NCI-H446 (cell line): ENCODE measurements at places on chromosomes 11 and 22.
A peak's percentile ranks its signal among the peaks of the same experiment; 100 is the strongest.

GRCh38 chr11:61602775-61603569 lies 22.1 kb upstream of the SYT7 start:
- DNase-seq: peak; percentile 88

DNA sequence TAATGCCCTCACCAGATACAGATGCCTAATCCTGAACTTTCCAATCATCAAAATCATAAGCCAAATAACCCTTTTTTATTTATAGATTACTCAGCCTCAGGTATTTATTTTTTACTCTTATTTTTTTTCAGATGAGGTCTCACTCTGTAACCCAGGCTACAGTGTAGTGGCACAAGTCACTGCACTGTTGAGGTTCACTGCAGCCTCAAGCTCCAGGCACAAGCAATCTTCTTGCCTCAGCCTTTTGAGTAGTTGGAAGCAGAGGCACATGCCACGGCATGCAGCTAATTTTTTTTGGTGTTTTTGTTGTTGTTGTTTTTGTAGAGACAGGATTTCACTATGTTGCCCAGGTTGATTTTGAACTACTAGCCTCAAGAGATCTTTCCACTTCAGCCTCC lies 49.5 kb downstream of the TTC28 start:
- no peak for DNase-seq

DNA sequence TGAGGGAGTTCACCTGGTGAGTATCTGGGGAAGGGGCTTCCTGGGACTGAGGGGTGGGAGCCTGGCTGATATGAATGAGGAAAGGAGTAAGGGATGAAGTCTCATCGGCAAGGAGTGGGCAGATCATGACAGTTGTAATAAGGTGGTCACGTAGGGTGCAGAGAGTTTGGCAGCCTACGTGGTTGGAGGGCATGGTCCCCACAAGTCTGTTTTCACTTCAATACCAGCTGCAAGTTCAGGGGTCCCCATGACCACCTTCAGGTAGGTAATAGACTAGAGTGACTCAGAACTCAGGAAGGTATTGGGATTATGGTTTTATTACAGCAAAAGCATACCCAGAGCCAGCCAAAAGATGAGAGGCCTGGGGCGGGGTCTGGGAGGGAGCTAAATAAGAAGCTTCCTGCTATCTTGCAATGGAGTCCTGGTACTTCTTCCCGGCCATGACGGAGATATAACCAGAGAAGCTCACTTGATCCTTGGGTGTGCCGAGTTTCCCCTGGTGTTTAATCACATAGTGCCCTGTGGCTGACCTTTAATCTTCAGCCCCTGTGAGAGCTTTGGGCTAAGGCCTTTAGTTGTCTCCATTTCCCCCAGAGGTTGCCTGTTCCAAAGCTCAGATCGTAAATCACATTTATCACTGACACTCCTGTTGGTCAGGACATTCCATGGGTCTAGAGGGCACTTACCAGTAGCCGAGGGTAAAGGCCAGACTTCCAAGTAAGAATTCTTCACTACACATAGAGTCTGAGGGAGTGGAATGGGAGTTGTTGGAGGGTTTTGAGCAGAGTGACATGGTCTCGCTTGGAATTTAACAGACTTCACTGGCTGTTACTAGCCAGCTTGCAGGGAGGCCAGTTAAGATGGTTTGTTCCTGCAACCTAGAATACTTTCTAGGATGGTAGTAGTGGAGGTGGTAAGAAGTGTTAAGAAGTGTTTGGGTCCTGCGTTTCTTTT lies 9.1 kb downstream of the SLC3A2 start:
- DNase-seq: no peak

- no peak for DNase-seq
Measured at GRCh38 chr22:17920145-17920605, 104.2 kb downstream of the MICAL3 start.

DNA sequence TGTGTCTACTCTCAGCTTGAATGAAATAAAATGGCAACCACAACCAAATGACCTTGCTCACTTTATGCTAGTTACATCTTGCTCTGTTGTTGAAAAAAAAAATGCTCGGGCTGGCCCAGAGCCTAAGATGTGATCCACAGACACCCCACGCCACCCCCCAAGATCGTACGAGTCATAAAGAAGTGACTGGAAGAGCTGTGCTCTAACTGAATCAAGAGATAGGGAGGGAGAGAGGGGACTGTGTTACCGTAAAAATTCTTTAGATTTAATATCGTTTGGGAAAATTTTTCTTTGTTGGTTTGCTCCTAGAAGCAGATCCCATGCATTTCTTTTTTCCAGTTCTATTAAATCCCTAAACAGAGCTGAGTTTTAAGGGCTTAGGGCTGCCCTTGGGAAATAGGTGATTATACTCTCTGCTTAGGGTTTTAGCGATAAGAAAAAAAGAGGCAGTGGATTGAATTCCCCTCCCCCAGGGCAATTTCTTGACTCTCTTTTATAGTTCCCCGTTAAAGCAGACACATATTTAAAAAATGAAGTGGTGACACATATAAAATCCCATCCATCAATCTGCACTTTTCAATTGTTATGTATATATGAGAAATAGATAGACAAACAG lies 14.5 kb downstream of the MAML2 start:
- no peak for DNase-seq

DNA sequence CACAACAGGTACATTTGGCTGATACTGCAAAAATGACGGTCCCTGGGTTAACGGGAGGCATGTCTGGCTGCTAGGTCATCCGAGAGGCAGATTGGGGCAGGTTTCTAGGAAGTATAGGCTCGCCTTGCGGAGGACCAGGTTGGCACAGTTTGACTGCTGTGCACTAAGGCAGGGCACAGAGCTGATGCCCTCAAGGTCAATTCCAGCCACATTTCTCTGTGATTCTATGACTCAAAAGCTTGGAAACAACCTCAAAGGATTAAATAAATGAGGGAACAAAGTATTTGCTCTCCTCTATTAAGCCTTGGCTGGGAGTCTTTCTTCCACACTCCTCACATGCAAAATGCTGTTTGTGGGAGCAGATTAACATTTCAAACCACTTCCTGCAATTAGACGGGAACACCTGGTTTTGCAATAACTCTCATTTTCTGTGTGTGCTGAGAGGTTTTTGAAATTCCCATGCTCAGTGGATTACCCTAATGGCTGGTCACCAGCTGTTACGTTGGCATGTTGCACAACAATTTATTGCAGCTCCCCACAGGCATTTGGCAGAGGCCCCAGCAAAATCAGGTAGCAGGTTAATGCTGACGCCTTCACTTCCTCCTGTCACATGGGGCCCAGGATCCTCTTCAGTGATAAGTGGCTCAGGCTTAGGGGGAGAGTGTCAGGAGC lies 61.0 kb upstream of the PLET1 start:
- peak; percentile 34 for DNase-seq

- no peak for DNase-seq
Measured at GRCh38 chr22:37742376-37743171, 45.7 kb downstream of the TRIOBP start.

DNA sequence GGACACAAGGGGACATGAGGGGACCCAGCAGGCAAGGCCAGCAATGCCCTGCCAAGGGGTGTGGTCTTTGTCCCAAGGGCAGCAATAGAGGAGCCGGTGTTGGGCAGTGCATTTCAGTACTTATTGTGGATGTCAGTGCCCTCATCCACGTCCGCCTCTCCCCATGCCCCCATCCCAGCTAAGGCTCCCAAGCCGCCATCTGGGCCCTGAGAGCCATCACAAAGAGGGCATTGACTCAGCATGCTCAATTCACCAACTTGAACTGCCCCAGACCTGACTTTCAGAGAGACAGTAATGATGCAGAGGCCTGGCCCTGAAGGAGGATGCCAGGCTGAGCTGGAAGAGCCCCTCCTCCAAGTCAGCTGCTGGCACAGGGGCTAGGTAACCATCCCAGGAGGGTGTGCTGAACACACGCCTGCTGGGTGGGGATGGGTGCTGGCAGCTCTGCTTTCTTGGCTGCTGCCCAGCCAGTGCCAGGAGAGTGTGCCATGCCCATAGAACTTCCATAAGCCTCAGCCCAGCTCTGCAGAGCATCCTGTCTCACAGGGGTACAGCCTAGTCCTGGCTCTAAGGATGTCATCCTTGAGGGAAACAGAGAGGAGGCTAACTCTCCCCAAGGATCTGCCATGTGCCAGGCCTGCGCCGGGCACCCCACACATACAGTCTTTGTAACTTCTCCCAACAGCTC lies 46.5 kb downstream of the PDE2A start:
- peak; percentile 25 for DNase-seq
